T-helper 9 cell (primary cell): ENCODE measurements at places on chromosomes 1 and 21.

DNA sequence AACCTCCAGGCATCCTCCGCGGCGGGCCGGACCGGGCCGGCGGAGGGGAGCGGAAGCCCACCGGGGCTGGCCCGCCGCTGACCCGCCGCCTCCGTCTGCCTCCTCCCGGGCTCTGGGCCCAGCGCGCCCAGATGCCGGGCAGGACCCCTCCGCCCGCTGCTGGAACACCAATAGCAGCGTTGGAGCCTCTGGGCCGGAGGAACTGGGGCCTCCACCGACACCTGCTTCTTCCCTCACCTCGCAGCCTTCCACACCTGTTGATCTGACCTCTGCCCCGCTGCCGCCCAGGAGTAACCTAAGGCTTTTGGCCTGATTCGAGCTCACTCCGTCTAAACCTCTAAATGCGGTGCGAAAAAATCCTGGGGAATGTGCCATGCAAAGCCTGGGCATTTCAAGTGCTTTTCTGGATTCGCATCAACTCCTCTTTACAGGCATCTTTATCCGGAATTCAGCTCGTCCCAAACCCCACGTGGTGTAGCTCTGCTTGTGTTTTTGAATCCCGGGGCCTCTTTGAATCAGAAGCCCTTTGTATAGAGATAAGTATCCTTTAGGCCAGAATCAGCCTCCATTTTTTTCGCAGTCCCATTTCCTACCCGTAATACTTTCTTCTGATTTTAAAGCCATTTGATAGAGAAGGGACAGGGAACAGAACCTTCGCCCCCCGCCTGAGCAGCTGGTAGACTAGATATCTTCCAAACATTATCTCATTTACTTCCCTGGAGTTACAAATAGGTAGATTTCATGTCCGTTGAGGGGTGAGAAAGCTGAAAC lies 680 bp upstream of the CNN3 start:
- no peak for DNase-seq

DNA sequence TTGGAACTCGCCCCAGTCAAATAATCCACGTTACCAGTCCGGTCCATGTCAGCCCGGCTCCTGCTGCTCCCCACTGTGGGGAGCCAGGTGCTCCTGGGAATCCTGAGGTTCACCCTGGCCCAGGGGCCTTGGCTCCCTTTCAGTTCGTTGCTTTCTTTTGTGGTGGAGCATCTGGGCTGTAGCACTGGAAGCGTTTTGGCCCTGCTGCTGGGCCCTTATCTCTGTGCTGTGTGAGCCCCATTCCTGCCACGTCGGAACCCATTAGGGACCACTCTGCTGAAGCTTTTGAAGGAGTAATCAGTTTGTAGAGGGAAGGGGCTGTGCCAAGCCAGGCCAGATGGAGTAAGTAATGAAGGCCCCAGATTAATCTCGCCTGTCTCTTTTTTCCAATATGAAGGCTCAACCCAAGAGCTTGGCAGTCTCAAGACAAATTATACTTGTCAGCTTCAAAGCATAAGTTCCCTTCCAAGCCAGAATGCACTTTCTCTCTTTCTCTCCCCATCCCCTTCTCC lies 82.3 kb downstream of the PGM1 start:
- DNase-seq = no peak

DNA sequence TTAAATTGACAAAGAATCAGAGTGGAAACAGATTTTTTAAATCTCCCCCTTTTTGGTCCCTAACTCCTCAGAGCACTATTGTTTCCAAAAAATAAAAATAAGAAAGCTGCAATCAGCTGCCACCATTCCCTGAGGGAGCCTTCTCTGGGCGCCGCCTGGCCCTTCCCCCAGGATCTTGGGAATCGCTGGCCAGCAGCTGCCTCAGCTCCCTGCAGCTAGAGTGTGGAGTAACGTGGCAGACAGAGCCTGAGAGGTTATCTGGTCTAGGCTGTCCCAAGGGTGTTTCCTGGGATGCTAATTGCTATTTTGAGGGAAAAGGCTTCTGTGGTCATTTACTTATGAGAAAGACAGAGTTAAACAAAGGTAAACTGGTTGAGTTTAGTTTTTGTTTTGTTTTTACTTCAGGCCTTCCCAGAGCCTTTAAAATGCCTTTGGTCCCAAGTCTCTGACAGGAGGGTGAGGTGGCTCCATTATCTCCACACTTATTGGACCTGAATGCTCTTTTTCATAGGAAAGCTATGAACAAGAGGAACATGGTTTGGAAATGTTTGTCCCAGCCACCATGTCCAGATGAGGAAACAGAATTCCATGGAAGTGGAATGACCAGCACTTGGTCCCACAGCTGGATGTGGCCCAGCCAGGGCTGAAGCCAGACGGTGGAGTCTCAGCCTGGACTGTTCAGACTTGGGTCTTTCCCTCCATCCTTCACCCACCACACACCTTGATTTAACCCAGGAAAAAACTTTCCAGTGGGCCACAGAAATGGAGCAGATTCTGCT lies 14.1 kb upstream of the KIAA1614 start:
- no peak for DNase-seq

DNA sequence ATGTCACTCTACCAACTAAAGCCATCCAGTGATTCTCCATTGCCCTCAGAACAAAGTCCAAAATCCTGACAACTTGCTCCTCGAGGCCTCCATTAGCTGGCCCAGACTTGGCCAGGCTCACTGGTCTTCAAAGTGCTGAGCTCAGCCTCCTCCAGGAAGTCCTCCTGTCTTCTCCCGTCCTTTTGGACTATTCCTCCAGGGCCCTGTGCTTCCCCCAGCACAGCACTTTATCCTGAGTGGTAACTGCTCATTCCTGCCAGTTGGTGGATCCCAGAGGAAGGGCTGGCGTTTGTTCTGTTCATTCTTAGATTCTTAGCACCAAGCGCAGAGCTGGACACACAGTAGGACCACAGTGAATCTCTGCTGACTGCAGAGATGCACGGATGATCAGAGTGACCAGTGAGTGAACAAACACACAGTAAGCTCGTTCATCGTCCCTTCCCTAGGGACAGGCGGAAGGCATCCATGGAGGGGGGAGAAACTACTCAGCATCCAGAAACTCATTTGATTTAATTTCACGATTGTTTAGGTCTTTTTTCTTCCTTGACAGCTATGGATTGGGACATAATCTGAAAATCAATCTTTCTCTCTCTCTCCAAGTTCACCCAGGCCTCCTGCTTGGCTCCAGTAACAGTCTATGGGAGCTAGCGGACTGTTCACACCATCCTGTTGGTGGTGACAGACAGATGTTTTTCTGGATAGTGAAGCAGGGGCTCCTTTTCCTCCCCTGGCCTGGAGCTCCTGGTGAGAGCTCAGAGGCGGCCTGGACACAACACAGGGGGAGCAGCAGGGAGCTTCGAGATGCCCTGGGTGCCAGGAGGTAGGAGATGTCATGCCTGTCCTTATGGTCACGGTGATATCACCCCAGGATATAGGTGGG lies 180.2 kb downstream of the PTPRU start:
- DNase-seq = no peak

DNA sequence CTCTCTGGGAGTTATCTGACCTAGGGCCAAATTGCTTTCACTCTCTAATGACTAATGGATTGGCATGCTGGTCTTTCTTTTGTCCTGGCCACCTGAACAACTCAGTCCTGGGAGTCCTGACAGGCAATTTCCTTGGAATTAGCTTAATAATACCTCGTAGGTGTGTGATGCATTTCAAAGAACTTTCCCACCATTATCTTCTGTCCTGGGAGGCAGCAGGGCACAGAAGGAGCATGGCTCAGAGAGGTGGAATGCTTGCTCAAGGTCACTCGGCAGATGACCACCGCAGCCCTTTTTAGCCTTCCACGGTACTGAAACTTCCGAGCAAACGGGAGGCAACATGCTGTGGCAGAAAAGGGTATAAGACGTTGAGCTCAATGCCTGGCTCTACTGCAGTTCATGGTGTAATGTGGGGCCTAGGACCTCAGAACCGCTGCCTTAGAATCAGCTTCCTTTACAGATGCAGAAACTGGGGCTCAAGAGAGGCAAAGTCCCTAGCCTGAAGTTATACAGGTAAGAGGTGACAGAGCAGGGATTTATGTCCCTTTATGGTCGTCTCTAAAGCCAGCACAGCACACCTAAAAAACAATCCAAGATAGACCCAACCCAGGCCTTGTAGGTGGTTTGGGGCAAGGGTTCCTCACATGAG lies 3.2 kb downstream of the ID3 start:
- DNase-seq = no peak

DNA sequence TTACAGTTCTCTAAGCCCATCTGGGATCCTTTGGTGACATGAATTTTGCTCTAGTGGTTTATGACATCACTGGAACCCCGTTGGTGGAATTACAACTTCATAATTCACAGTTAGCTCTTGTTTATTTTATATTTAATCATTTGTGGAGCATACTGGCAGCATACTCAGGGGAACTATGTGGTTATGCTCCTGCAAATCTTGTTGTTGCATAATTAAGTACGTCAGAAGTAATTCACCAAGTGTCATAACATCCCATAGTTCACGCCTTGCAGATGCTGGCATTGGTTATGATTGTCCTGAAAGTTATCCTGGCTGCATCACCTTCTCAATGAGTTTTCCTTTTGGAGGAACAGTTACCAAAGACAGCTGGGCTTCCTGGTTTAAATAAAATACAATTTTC lies 16.5 kb downstream of the PRRX1 start:
- no peak for DNase-seq

DNA sequence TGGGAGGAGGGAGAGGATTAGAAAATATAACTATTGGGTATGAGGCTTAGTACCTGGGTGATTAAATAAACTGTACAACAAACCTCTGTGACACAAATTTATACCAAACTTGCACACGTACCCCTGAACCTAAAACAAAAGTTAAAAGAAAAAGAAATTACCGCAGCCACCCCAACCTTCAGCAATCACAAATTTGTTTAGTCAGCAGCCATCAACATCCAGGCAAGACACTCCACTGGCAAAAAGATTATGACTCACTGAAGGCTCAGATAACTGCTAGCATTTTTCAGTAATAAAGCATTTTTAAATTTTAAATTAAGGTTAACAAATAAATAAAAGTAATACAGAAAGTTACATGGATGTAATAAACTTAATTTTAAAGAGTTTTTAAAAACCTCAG lies 14.4 kb upstream of the DEPDC1 start:
- no peak for DNase-seq

- no peak for DNase-seq
Measured at GRCh38 chr1:54372978-54373377, 33.2 kb downstream of the SSBP3 start.

GRCh38 chr1:57550092-57550491 lies 126.2 kb upstream of the DAB1 start:
- DNase-seq = no peak

GRCh38 chr1:238329671-238330070 lies 438.9 kb upstream of the ZP4 start:
- DNase-seq = no peak

DNA sequence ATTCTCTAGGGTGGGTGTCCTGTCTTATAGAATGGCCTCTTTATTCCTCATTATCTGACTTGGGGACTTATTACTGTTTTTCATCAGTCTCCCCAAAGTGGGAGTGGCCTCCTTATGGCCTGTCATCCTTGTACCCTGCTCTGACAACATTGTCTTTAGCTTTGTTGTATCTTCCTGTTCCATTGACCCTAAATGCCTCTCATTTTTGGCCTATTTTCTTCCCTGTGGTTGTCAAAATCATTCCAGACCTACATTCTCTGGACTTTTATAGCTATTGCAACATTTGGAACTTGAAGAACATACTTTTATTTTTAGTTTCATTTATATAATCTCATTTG lies 9.7 kb downstream of the SFT2D2 start:
- no peak for DNase-seq

DNA sequence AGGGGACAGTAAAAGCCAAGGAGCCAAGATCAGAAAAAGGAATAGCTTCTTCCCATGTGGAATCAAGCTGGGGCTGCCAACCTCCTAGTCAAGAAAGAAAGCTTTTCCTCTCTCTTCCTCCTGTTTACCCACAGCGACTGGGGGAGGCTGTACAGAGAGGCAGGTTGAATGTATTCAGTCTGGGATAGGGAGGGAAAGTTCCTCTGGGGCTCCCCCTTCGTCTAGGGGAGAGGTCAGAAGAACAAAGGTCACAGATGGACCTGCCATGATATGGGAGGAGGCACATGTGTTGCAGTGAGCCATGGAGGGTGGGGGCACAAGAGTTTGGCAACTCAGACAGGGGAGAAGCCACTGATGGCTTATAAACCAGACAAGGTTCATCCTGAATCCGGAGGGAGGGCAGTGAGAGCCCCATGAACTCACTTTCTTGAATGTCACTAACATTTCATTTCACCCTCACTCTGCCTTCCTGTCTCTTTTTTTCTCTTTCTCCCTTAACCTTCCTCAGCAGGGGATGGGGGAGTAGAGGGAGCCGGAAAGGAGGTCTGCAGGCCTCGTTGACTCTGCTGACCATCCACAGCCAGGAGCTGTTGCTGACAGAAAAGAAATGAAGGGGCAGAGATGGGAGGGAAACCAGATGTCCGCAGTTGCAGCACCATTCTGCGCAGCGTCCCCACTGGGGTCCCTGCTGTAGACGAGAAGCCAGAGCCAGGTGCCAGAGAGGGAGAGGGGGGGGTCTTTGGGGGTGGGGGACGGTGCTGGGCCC lies 61.1 kb downstream of the PLXNA2 start:
- no peak for DNase-seq

DNA sequence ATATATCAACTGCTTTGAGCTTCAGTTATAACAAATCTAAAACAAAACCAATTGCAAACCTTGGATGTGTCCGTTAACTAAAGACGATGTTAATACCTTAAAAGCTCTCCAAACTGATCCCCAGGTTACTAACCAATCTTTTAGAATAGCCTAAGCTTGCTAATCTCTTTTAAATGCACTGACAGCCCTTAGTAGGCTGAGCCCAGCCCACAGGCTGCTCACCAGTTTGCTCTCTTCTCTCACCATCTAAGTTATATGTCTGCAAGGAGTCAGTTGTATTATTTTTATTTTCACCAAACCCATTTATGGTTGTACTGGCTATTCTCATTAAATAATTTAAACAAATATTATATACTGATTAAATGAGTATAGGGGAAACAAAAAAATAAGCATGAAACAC lies 199.5 kb downstream of the ADGRL2 start:
- no peak for DNase-seq

- DNase-seq = no peak
Measured at GRCh38 chr21:37877171-37877570, 39.1 kb downstream of the KCNJ6 start.

DNA sequence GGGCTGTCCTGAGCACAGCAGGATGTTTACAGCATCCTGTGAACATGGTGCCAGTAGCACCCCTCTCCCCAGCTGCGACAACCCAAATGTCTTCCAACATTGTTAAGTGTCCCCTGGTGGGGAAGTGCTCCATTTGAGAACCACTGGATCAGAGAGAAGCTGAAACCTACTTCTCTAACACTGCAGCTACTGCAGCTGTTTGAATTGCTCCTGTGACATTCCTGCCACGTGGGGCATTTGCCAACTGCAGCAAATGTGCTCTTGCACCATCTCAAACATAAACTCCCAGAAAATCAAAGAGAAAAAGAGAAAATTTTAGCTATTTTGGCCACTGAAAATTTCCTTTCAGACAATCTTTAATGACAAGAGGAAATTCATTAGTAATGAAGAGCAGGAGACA lies 11.0 kb downstream of the SLC2A5 start:
- no peak for DNase-seq

DNA sequence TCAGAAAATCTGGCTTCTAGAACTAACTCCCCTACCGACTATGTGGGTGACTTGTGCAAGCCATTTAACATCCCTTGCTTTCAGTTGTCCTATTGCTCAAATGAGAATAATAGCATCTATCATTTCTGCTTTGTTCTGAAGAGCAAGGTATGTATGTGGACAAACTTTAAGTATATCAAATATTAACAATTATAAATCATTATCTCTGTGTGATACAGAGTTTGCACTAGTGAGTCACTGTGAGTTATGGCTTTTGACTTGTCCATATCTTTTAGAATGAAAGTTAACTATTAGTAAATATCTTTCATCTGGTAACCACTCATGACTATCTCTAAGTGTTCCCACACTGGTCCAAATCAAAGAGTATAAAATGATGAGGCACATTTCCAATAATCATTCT lies 812.9 kb upstream of the ADGRL2 start:
- no peak for DNase-seq
